ENCODE measurements at places on chromosomes 1 and 21.

DNA sequence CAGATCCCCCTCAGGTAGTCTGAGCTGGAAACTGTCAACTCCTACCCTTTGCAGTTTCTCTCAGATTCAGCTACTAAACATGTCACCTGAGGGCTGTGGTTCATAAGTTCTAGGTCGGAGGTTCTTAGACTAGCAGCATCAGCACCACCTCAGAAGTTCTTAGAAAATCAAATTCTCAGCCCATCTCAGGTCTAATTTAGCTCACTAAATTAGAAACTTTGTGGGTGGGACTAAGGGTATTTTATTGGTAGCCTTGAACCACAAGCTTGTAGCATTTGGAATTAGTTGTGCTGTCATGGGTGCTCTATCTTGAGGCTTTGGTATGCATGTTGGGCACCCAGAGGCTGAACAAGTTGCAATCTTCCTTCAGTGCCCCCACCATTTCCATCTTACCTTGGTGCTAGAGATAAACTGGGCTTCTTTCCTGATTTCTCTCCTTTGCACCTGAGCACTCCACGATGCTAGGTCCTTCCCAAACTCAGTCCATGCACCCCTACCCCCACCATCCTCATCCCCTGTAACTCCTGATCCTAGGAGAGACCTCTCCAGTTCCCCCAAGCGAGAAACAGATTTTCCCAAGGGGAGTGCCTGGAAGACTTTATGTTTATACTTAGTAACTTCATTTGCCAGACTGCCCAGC, 54.2 kb downstream of the S1PR1 start:
- no peaks in the 10 kb centered on the region for H3K4me1 ChIP-seq
- no peak for DNase-seq
- no peaks in the 10 kb centered on the region for H3K36me3 ChIP-seq
- no peak overlapping the region for H3K27ac ChIP-seq
- no peak overlapping the region for H3K4me3 ChIP-seq

- H3K4me3 ChIP-seq, result no peak overlapping the region
- H3K36me3 ChIP-seq, result no peaks in the 10 kb centered on the region
- H3K27me3 ChIP-seq, result no peaks in the 10 kb centered on the region
- H3K27ac ChIP-seq, result no peak overlapping the region
Measured at GRCh38 chr1:234914606-234915290, 213.9 kb downstream of the TOMM20 start.

DNA sequence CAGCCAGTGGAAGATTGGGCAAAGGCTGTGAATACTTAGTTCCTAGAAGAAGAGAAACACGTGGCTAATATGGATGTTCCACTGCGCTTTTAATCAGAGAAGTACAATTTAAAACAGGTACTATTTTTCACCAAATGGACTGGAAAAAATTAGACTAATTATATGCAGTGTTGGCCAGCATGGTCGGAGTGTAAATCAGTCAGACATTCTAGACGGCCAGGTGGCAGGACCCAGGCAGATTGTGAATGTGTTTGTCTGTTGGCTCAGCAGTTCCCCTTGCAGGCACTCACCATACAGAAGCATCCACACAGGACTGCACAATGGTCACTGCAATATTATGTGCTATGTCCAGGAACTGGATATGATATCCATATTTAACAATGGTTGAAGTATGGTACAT, 23.9 kb upstream of the SLC25A34 start:
- no peak overlapping the region for H3K27ac ChIP-seq
- H3K4me3 ChIP-seq, result no peak overlapping the region
- H3K36me3 ChIP-seq, result peaks cover 6% of the 10 kb centered on the region
- no peak for DNase-seq
- no peaks in the 10 kb centered on the region for H3K27me3 ChIP-seq

- DNase-seq, result no peak
- H3K27me3 ChIP-seq, result no peaks in the 10 kb centered on the region
- no peaks in the 10 kb centered on the region for H3K4me1 ChIP-seq
- H3K4me3 ChIP-seq, result no peak overlapping the region
Measured at GRCh38 chr1:85494904-85495266, 29.9 kb upstream of the DDAH1 start.

GRCh38 chr1:103945774-103946173, 196.1 kb downstream of the AMY1C start:
- no peaks in the 10 kb centered on the region for H3K4me1 ChIP-seq
- no peaks in the 10 kb centered on the region for H3K27me3 ChIP-seq
- H3K36me3 ChIP-seq, result no peaks in the 10 kb centered on the region
- DNase-seq, result no peak
- no peak overlapping the region for H3K27ac ChIP-seq
- no peak overlapping the region for H3K4me3 ChIP-seq

GRCh38 chr1:222953585-222953984, 138.7 kb downstream of the DISP1 start:
- H3K27ac ChIP-seq, result no peak overlapping the region
- DNase-seq, result no peak
- H3K27me3 ChIP-seq, result no peaks in the 10 kb centered on the region
- no peak overlapping the region for H3K4me3 ChIP-seq

DNA sequence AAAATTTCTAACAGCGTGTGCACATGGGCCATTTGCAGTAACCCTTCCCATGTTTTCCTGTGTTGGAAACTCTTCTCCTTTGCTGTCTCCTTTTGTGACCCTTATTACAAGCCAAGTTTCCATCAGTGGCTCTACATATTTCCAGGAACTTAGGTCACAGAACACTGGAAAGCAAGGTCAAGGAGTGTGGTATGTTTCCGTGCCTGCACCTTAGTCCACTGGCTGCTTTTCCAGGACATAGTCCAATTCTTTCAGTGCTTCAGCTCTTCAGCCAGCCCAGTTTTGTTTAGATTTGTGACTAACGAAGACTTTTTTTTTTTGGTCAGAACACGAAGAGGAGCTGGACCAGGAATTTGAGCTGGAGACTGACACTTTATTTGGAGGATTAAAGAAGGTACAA, 33.8 kb downstream of the HHAT start:
- H3K4me1 ChIP-seq, result peaks cover 22% of the 10 kb centered on the region
- no peaks in the 10 kb centered on the region for H3K36me3 ChIP-seq
- DNase-seq, result no peak

GRCh38 chr1:94599095-94599813, 57.7 kb upstream of the F3 start:
- DNase-seq, result no peak
- no peaks in the 10 kb centered on the region for H3K4me1 ChIP-seq
- H3K27ac ChIP-seq, result no peak overlapping the region
- no peak overlapping the region for H3K4me3 ChIP-seq
- no peaks in the 10 kb centered on the region for H3K27me3 ChIP-seq

GRCh38 chr21:44370027-44370735, 16.8 kb downstream of the TRPM2 start:
- DNase-seq, result peak; percentile 49
- H3K36me3 ChIP-seq, result no peaks in the 10 kb centered on the region
- no peak overlapping the region for H3K27ac ChIP-seq
- H3K4me3 ChIP-seq, result peak overlapping the region; percentile 54

DNA sequence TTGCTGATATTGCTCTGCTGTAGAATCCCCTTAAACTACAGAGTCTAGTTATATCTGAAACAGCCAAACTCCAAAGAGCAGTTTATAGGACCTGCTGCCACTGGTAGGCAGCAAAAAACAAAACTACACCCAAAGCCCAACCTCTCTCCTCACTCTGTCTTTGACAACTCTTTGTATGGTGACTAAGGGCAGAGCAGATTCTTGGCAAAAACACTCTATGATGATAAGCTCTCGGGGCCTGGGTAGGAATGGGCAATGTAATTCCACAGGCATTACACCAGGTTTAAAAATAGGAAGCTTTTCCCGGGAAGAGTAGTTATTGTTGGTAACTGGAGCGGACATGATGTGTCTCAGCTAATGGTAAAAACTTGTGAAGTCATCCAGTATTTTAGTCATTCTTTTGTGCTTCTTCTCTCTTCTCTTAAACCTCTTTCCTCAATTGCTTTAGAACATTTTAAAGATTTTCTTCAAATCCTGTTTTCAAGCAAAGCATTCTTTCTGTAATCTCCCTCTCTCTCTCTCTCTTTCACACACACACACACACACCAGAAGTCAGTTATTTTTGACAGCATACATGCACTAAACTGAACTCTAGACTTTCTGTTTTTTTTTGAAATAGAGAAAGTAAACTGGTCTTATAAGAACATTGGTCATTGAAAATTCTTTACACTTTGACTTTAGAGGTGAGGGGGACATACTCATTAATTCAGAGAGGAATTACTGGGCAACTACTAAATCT, 193.5 kb downstream of the PAPPA2 start:
- DNase-seq, result no peak
- no peaks in the 10 kb centered on the region for H3K4me1 ChIP-seq
- H3K36me3 ChIP-seq, result no peaks in the 10 kb centered on the region
- H3K27ac ChIP-seq, result no peak overlapping the region

DNA sequence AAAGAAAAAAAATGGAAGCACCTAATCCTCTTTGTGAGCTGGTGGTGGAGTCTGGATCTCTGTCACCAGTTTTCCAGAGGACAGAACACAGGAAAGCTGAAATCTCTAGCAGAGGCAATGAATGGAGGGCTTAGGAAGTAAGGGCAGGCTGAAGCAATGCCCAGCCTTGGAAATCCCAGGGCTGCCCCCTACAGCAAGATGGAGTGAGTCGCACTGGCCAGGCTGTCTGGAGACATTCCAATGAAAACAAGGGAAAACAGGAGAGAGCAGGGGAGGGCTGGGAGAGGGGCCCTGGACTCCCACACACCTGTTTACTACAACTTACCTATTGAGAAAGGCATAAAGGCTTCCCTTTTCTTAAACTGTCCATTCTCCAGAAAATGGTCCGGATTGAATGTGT, 25.9 kb downstream of the CYP2J2 start:
- no peak overlapping the region for H3K27ac ChIP-seq
- H3K4me1 ChIP-seq, result no peaks in the 10 kb centered on the region
- DNase-seq, result no peak
- H3K4me3 ChIP-seq, result no peak overlapping the region
- H3K27me3 ChIP-seq, result no peaks in the 10 kb centered on the region

DNA sequence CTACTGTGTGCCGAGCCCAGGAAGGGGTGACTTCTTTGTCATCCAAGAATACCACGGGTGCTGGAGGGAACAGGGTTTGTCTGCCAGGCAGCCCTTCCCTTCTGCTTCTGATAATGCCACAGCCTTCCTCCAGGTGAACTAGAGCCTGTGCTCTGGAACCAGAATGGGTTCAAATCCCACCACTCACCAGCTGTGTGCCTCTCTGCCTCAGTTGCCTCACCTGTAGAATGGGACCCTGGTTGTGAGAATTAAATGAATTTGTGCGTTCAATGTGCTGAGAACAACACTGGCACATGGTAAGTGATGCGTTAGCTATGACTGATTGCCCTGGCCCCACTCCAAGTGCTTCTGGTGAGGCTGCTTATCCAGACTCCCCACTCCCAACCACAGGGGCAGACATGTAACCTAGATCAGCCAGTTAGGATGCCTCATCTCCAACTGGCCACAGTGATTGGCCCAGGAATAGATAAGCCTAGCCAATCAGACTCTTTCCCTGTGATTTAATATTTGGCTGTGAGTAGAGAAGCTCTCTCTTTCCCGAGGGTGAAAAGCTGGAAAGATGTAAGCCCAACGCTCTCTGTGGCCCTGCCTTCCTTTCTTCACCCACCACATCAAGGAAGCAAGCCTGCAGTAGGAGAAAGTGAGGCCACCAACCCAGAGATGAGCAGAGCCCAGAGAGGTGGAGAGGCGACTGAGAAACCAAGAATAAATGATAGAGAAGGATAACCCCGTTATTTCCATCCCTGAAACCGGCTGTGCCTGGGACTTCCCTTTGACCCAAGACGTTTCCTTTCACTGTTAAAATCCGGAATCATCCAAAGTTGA, 20.8 kb upstream of the LAPTM5 start:
- no peak for DNase-seq
- no peaks in the 10 kb centered on the region for H3K36me3 ChIP-seq
- no peak overlapping the region for H3K27ac ChIP-seq
- no peak overlapping the region for H3K4me3 ChIP-seq
- no peaks in the 10 kb centered on the region for H3K4me1 ChIP-seq

DNA sequence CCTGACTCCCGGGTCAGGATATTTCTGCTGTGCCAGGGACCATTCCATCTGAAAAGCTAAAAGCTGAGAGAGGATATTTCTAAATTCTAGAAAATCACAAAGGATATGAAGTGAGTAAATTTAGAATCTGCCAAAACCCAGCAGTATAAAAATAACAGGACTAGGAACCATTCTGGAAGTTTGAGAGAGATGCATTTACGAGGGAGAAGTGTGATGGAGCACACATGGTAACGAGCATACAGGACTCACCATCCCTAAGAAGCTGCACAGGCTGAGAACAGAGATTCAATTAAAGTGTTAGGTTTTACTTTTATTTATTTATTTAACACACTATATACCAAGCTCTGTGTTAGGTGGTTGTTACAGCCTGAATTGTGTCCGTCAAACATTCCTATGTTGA, 116.3 kb downstream of the GLUL start:
- H3K4me3 ChIP-seq, result no peak overlapping the region
- no peaks in the 10 kb centered on the region for H3K27me3 ChIP-seq
- H3K4me1 ChIP-seq, result peaks cover 2% of the 10 kb centered on the region
- H3K27ac ChIP-seq, result no peak overlapping the region
- no peak for DNase-seq

- no peak for DNase-seq
- H3K27me3 ChIP-seq, result no peaks in the 10 kb centered on the region
- H3K36me3 ChIP-seq, result no peaks in the 10 kb centered on the region
- H3K4me1 ChIP-seq, result no peaks in the 10 kb centered on the region
Measured at GRCh38 chr1:232463225-232463624, 166.7 kb downstream of the SIPA1L2 start.

DNA sequence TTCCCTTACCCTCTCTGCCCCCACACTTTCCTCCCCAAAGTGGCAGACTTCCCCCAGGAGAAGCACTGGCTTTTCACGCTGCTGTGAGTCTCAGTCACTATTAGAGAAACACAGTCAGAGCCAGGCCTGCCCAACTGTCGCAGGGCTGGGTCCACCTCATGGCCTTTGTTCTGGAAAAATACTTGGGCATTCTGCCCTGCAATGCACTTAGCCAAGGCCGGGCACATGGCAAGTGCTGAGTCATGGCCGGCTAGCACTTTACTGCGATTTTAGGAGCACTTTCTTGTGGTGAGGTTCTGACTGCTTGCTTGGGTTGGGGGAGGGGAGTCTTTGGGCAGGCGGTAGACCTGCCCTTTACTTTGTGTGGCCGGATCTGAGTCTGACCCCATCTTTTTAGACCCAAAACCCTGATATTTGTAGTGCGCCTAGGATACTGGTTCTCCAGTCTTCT, 7.7 kb downstream of the EPHX1 start:
- H3K4me3 ChIP-seq, result no peak overlapping the region
- peak; percentile 82 for DNase-seq
- H3K36me3 ChIP-seq, result no peaks in the 10 kb centered on the region
